ENCODE measurements at places on chromosomes 3 and 15. TPM values are rescaled to one million over a fixed set of nuclear protein-coding genes. Genes with fewer than 3 reads are reported as not detected.

Gene ROPN1
- not detected for total RNA-seq

- no peak for DNase-seq
Observed at GRCh38 chr15:59051873-59052861, 52.8 kb upstream of the CCNB2 start.

Gene MUC4
- 2.5 TPM for total RNA-seq

- no peak for DNase-seq
Observed at GRCh38 chr3:167813169-167814123, 77.9 kb downstream of the SERPINI1 start.

DNA sequence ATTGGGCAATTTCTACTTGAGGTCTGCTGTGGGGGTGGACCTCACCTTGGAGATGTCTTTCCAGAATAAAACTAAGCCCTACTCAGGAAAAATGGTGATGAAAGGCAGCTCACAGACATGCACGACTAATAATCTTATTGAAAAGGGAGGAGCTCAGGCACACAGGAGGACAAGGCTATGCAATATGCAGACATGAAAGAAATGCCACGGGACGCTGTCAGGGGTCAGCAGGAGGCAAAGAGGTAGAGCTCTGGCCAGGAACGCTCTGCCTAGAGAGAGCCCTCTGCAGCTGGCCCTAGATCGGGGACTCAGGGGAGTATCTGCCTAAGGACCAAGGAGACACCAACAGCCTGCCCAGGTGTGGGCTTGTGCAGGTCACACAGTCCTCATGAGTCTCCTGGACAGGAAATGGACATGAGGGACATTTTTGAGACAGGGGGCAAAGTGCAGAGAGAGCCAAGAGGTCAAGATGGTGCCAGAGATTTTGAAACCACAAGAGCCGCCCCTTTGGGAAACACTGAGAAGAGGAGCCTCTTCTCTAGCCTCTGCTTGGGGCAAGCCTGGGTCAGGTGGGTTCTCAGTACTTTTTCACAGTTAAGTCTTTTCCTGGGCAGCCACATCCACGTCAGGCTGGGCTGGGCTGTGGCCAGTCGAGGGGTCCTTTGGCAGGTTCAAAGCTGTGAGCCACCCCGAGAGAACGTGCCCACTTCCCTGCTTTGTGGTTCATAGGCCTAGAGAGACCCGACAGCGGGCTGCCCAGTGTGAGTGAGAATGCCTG, 23.2 kb downstream of the EAF1 start:
- no peak for DNase-seq

Gene GOLGA6L10
- 0.96 TPM for total RNA-seq

Gene CNTN4
- 23.0 TPM for total RNA-seq

Gene COL6A6
- 0.25 TPM for total RNA-seq

DNA sequence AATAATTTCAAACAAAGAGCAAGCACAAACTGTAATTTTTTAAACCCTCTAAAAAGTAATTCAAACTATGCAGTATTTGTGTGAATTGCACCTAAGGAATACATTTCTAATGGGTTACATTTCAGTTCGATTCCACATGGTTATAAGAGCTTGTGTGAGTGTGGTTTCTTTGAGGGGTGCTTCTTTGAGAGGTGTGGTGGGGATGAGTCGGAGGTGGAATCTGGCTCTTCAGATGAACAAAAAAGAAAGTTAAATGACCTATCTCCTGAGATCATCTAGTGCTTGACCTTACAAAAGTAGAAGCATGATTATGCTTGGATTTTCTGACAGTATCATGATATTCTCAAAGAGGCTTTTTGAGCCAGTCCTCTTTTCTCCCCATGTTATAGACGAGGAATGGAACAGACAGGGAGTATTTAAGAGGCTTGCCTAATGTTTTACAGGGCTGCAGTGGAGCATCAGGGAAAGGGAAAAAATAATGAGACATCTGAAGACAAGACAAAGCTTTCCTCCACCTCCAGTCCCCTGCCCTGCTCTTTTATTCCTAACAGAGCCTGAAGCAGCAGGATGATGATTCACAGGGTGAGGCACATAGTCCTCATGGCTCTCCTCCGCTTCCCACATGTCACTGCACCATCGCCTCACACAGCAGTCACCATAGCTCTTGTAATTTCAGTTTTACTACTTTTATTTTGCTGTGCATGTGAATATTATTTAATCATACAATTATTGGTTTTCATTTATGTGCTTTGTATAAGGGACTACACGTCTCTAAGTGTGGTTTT, 82.0 kb downstream of the LYSMD4 start:
- no peak for DNase-seq

GRCh38 chr3:72932416-72932815, 44.6 kb downstream of the GXYLT2 start:
- no peak for DNase-seq

DNA sequence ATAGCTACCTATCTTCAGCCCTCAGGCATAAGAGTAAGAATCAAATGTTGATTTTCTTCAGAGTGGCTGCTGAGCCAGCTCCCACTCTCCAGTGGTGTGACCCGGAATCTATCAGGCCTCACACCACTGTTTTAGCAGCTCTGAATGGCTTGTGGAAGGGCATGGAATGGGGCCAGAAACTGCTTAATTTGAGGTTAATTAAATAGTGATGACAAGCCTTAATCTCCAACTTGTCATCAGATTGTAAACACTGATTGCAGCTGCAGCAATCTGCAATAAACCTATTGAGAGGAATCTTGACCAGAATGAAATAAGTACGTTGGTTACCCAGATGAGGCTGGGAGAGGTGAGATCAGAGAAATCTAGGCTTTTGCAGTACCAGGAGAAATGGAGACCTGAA, 317.4 kb downstream of the FHIT start:
- DNase-seq, result no peak

DNA sequence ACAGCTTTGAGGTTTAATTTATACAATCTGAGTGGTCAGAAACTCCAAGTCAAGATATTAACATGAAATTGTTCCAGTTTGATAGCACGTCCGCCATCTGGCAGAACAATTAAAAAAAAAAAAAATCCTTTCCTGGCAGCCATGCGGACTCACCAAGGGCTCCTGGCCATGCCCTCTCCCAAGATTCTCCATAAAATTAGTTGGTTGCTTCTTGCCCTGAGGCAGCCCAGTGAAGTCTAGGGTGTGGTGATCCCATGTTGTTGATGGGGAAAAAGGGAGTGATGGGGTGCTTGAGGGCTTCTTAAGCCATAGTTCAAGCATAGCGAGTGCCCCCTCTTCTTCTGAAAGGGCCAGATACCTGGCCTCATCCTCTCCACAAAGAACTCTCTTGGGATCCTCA, 81.7 kb upstream of the CCNL1 start:
- no peak for DNase-seq

GRCh38 chr3:114058646-114059045, 2.1 kb downstream of the QTRT2 start:
- DNase-seq, result no peak

Gene LDHAL6B
- total RNA-seq, result not detected

Gene SLC9C1
- not detected for total RNA-seq

DNA sequence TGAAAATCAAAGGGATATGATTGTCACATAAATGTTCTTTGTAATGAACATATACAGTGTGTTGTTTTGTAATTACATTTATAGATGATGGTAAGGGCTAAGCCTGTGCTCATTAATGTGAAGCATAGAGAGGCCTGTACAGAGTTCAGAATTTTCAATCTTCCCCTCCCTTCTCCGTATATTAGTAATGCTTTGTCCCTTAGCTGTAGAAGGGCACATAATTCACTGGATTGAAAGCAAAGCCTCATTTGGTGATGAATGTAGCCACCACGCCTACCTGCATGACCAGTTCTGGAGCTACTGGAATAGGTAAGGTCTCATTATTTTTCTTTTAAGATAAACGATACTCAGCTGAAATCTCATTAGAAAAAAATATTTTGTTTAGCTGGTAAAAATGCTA, 130.2 kb downstream of the CDIN1 start:
- DNase-seq, result no peak

- DNase-seq, result no peak
Observed at GRCh38 chr15:89128320-89129122, 40.3 kb downstream of the ABHD2 start.

GRCh38 chr15:101256757-101257156, 4.9 kb upstream of the CHSY1 start:
- DNase-seq, result no peak

GRCh38 chr15:55694652-55695150, 48.3 kb downstream of the PRTG start:
- DNase-seq, result no peak

GRCh38 chr3:170584585-170585007, 1.3 kb downstream of the SLC7A14 start:
- peak; percentile 27 for DNase-seq

DNA sequence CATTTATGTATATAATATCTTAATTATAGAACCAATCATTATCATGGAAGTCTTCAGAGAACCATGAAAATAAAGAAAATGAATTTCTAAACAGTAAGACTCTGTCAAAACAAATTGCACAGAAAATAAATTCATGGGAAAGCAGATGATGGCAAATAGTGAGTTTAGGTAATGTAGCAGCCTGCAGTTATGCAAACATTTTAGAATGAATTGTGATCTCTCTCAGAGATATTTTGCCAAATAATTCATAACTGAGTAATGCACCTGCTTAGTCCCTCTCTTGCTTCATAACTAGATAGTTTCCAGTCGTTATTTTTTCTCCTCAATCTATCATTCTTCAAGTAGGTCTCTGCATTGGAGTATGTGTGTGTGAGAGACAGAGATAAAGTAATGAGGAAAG, 492.7 kb upstream of the THBS1 start:
- DNase-seq, result no peak

Gene DAZL
- 0.51 TPM for total RNA-seq

Gene SLC9A9
- total RNA-seq, result 11.4 TPM

- no peak for DNase-seq
Observed at GRCh38 chr3:127396473-127396872, 108.6 kb upstream of the PRR20G start.

- no peak for DNase-seq
Observed at GRCh38 chr3:179168918-179169317, 20.8 kb downstream of the PIK3CA start.

- no peak for DNase-seq
Observed at GRCh38 chr3:79976466-79976865, 208.7 kb upstream of the ROBO1 start.

Gene ZNF385D
- total RNA-seq, result 42.9 TPM

- no peak for DNase-seq
Observed at GRCh38 chr3:193270451-193270850, 29.4 kb downstream of the PLAAT1 start.

DNA sequence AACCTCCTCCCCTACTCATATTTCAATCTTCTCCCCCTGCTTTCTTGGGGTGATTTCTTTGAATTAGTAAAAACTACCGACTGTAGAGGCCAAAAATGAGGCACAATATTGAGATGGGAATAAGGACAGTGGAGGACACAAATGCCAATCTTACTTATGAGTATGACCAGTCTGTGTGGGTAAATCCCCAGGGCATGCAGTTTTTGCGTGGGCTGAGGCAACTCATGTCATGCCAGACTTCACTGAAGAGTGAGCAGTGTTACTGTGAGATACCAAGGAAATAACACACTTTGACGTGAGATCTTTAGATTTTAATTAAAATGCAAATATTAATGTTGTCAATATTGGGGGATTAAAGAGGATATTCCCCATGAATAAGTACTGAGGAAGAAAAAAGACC, 254.3 kb upstream of the ICE2 start:
- no peak for DNase-seq

- no peak for DNase-seq
Observed at GRCh38 chr3:188633206-188633605, 479.2 kb downstream of the LPP start.

DNA sequence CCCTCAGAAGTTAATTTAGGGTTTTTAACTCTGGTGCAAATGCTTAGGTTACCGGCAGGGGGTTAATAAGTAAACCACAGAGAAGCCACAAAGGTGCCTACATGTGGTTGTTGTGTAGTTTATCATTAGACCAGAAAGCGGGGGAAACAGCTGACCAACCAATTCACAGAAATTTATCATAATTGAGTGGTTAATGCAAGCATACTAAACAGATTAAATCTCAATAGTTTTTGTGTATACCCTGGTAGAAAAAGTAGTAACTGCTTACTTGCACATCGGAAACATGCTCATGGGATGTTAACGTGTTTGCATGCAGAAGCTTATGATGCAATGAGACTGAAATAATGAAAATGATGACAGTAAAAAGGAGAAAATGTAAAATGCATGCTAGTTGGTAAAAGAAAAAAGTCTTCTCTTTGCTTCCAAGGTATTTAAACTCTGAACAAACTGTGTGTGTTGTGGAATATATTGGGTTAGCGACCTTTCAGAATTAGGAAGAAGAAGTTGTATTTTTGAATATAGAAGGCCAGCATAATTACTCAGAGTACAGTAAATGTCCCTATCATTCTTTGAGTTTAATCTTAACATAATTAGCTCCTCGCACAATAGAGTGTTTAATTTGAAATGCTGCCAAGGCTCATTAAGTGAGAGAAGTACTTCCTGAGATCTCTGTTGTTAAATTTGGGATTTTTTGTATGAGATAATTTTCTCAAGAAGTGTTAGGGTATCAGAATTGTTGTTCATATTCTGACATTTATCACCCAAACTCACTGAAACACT, 316.2 kb downstream of the PTPRG start:
- no peak for DNase-seq

Gene ATP8B4
- total RNA-seq, result not detected

Gene CPB1
- not detected for total RNA-seq

DNA sequence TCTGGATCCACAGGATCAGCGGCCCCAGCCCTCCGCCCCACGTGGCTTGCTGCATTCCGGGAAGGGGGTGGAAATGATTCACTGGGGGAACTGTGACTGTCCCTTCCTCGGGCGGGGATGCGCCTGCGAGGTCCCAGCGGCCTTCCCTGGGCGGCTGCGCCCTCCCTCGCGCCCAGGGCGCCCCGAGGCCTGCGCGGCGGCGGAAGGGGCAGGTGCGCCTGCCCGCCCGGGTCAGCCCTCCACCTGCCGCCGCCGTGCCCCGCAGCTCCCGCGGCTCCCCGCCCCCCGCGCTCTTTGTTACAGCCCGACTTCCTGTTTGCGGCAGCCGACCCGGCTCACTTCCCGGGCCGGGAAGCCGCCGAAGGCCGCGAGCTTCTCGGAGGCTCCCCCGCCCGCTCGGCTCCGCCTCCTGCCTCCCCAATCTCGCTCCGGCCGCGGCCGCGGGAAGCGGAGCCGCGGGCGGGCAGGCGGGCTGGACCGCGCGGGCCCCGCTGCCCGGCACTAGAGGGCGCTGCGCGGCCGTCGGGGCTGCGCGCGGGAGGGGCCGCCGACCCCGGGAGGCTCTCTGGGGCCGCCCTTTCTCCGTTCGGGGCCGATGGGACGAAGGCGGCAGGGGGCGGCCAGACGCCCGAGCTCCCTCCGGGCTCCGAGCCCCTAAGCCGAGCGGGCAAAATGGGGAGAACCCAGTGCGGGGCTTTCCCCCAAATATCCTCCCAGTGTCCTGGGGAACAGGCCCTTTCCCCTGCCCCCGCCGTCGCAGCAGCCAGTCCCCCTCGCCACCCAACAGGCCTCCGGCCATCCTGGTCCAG, 11.5 kb upstream of the CHAC1 start:
- DNase-seq, result peak; percentile 80

DNA sequence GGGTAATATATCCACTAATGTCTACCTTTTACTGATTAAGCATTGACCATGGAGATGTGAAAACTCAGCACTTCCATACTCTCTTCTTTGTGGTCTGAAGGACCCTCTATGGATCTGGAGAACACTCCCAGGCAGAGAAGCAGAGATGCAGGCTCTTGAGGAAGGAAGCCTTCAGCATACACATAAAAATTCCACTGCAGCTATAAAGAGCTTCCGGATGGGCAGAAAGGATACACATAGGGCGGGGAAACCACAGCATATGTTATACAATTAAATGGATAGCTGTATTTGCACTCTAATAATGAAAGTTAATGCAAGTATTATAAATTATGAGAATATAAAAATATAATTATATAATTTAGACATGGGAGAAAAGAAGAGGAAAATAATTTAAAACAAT, 1258.2 kb upstream of the ALCAM start:
- DNase-seq, result no peak

Gene SLC24A5
- not detected for total RNA-seq

GRCh38 chr3:153080778-153081240, 81.2 kb upstream of the RAP2B start:
- DNase-seq, result no peak

All from glutamatergic neuron (in vitro differentiated cells).